ENCODE measurements at places on chromosomes 7 and 10.

DNA sequence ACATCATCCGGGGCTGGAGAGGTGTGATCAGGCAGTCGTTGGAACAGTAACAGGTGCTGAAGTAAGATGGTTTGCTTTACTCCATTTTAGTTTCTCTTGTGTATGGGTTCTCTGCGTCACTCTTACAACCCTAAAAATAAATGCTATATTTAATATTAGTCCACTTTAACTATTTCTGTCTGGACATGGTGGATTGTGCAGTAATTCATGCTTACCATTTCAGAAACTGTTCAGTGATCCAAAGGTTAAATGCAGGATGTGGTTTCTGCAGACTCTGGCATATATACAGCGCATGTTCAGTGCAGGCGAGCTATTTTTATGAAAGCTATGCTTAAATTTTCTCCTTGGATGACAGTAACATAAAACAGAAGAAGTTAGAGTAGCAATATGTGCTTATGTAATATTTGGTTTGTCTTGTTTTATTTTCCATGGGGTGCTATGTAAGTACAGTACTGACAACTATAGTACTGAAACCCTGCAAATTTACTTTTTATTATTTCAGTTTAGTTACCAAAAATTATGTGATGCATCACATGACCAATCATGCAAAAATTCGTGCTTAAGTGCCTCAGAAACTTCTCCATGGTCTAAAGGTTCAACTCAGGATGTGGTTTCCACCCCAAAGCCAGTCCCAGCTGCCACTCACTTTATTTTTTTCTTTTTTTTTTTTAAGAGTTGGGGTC, 46.6 kb upstream of the GRID1 start:
- no peaks in the 10 kb centered on the region for H3K36me3 ChIP-seq
- DNase-seq = no peak
- no peaks in the 10 kb centered on the region for H3K27me3 ChIP-seq
- H3K4me1 ChIP-seq = peaks cover 10% of the 10 kb centered on the region

- H3K4me3 ChIP-seq = no peak overlapping the region
- H3K27ac ChIP-seq = no peak overlapping the region
- H3K4me1 ChIP-seq = no peaks in the 10 kb centered on the region
- peaks cover 1% of the 10 kb centered on the region for H3K36me3 ChIP-seq
- no peak for DNase-seq
- H3K27me3 ChIP-seq = no peaks in the 10 kb centered on the region
Measured at GRCh38 chr10:42574336-42574735, 64.0 kb downstream of the ZNF33B start.

DNA sequence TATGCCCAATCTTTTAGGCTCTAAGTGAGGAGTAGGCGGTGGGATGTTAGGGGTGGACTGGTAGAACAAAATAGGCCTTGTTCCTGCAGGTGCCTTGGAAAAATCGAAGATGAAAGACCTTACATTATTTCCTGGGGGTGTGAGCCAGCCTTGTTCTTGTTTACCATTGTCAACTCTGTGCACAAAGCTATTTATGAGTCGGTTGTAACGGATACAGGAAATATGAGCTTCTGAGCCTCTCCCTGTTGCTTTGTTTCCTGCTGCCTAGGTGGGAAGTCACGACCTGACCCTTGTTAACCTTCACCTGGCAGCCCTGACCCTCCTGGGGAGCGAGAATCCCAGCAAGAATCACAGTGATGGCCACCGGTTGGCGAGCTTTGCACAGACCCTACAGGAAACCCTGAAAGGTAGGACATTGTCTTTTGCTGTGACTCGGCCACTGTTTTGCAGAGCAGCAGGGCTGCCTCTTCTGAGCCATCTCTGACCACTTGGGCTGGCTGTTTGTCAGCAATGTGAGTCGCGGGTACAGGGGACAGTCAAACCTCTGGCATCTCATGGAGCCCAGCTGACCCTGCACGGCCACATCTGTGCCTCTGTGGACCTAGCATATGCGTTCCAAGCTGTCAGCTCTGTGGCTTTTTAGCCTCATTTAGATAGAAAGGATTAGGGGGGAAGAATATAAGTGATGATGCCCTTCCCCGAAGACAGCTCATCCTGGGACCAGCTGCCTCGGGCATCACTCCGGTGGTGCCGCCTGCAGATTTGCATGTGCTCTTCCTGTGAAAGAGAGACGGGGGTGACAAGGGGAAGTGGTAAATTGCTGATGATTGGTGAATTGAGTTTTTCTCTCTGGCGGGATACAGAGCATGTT, 102.1 kb upstream of the ANLN start:
- H3K4me3 ChIP-seq = no peak overlapping the region
- no peak for DNase-seq

- H3K27ac ChIP-seq = no peak overlapping the region
- no peaks in the 10 kb centered on the region for H3K36me3 ChIP-seq
- H3K4me1 ChIP-seq = no peaks in the 10 kb centered on the region
Measured at GRCh38 chr7:119900996-119901672, 371.8 kb upstream of the KCND2 start.

DNA sequence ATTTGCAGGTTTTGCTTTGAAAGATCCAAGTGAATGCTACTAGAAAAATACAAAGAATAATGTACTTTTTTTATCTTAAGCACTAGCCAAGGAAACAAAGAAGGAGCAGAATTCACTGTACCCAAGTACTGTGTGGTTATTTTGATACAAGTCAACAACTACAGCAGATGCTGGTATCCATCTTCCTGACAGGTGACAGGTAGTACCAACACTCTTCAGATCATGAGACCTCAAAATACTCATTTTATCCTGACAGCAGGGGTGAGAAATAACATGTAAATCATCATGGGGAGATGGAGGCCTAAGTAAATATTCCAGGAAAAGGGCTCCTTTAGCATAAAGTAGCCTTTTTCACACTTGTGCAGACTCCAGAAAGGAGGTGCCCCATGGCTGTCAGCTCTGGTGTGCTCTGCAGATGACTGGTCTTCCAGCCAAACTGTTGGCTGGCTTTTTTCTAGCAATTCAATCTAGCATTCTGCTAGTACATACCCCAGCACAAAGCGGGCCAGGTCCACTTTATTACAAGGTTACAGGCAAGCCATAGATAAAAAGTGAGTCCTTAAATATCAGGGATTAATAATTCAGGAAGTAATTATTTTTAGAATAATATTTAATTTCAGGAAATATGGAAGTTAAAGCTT, 90.4 kb downstream of the PDE1C start:
- H3K4me3 ChIP-seq = no peak overlapping the region
- no peak overlapping the region for H3K27ac ChIP-seq
- H3K4me1 ChIP-seq = no peaks in the 10 kb centered on the region
- H3K27me3 ChIP-seq = no peaks in the 10 kb centered on the region

GRCh38 chr7:91156316-91157185, 107.7 kb upstream of the FZD1 start:
- H3K36me3 ChIP-seq = no peaks in the 10 kb centered on the region
- no peak overlapping the region for H3K4me3 ChIP-seq
- no peaks in the 10 kb centered on the region for H3K4me1 ChIP-seq
- no peaks in the 10 kb centered on the region for H3K27me3 ChIP-seq

GRCh38 chr7:151844071-151844824, 32.7 kb downstream of the PRKAG2 start:
- H3K36me3 ChIP-seq = no peaks in the 10 kb centered on the region
- no peaks in the 10 kb centered on the region for H3K27me3 ChIP-seq
- no peak for DNase-seq
- H3K27ac ChIP-seq = no peak overlapping the region
- no peaks in the 10 kb centered on the region for H3K4me1 ChIP-seq

GRCh38 chr7:7221599-7222038, 39.3 kb downstream of the C1GALT1 start:
- no peaks in the 10 kb centered on the region for H3K36me3 ChIP-seq
- 0 out of 2 replicates have a peak overlapping the region, but pooled peaks have one; percentile 29 for H3K27ac ChIP-seq
- no peak for DNase-seq
- H3K4me1 ChIP-seq = peaks cover 28% of the 10 kb centered on the region
- no peak overlapping the region for H3K4me3 ChIP-seq

- H3K27ac ChIP-seq = no peak overlapping the region
- no peak overlapping the region for H3K4me3 ChIP-seq
- H3K27me3 ChIP-seq = no peaks in the 10 kb centered on the region
- H3K36me3 ChIP-seq = no peaks in the 10 kb centered on the region
- DNase-seq = no peak
Measured at GRCh38 chr7:135321556-135321955, 87.9 kb downstream of the STRA8 start.

DNA sequence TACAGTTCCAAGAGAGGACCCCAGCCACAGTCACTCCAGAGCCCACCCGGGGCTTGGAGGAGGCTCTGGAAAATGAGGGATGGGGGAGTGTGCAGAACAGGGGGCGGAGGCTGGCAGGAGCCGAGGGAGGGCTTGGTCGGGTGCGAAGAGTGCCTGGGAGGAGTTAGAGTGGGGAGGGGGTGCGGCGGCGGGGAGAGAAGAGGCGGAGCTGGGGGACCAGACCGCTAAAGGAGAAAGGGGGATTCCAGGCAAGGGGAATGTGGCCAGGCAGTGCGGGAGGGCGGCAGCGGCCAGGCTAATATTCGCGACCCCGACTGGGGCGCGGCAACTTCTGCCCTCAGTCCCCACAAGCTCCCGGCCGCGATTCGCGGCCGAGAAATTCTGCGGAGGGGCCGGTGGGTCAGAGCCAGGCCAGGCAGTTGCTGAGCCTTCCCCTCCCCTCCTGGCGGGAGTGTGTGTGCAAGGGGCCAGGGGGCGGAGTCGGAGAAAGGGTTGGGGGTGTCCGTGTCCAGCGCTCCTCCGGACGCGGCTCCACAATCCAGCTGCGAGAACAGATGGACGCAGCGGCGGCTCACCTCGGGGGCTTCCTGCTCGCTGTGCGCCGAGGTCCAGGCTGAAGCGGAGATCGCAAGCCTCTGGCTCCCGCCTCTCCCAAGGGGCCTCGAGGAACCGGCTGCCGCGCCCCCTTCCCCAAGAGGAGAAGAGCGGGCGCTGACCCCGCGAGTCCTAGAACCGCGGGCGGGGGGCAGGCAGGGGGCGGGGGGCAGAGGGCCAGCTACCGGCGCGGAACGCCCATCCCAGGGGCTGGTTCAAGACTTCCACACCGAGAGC, 612 bp upstream of the SLC18A3 start:
- no peaks in the 10 kb centered on the region for H3K36me3 ChIP-seq
- peak overlapping the region; percentile 79 for H3K4me3 ChIP-seq
- no peak overlapping the region for H3K27ac ChIP-seq
- DNase-seq = peak; percentile 83
- H3K27me3 ChIP-seq = peaks cover 99% of the 10 kb centered on the region

DNA sequence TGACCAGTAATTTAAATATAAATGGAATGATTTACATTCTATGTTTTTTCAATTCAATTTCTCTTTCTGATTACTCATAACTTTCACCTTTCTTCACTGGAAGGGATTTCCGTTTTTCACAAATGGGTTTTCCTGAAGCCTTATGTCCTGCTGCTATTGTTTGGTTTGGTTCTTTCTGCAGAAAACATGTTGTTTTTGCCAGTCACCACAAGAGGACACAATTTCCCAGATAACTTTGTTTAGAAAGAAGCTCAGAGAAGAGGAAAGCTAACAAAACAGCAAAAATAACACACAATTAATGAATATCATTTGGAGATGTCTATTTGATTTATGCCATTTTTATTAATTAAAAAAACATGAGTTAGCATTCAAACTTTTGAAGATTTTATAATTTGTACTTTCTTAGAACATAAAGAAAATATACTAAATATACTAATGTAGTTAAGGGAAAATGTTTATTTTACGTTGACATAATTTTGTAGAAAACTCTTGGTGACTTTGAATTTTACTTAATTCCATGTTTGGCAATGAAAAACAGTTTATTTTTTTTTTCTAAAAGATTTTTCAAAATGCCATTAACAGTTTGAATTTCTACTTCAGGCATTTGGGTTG, 4.6 kb upstream of the TWIST1 start:
- peak; percentile 75 for DNase-seq
- H3K27me3 ChIP-seq = peaks cover 59% of the 10 kb centered on the region
- no peaks in the 10 kb centered on the region for H3K36me3 ChIP-seq
- H3K4me1 ChIP-seq = peaks cover 44% of the 10 kb centered on the region
- H3K4me3 ChIP-seq = no peak overlapping the region
- no peak overlapping the region for H3K27ac ChIP-seq

DNA sequence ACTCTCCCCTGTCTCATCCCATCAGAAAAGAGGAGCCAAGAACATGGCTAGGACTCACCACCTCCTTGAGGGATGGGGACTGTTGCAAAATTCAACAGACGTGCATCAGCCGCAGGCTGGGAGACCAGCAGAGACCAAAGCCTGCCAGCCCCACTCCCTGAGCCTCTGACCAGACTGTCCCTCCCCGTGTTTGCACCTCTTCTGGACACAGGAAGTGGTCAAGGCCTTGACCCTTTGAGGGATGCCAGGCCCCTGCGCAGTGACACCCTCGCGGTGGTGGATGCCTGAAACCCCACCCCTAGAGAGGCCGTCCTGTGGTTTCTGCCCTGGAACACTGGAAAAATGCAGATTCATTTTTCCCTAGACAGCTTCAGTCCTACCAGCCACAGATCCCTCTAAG, 128.4 kb upstream of the TCF7L2 start:
- no peaks in the 10 kb centered on the region for H3K36me3 ChIP-seq
- peaks cover 16% of the 10 kb centered on the region for H3K4me1 ChIP-seq
- no peak overlapping the region for H3K27ac ChIP-seq
- no peak for DNase-seq
- H3K27me3 ChIP-seq = no peaks in the 10 kb centered on the region

- no peak for DNase-seq
- no peaks in the 10 kb centered on the region for H3K27me3 ChIP-seq
- no peak overlapping the region for H3K27ac ChIP-seq
- no peak overlapping the region for H3K4me3 ChIP-seq
- H3K36me3 ChIP-seq = no peaks in the 10 kb centered on the region
Measured at GRCh38 chr7:44267719-44268421, 57.5 kb downstream of the CAMK2B start.

DNA sequence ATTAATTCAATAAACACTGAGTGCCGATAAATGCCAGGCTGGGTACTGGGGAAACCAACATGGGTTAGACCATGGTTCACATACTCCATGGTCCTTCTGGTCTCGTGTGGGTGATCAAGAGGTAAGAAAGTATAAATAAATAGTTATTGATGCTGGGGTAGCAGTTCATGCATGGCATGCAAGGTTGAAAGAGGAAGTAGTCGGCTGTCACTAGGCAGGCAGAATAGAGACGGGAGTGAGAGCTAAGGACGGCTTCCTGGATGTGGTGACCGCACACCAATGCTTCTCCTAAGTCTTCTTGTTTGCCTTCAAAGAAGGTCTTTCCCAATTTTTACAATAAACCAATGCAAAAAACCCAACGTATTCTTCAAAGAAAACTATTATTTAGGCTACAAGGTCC, 208.6 kb downstream of the ADAM12 start:
- no peaks in the 10 kb centered on the region for H3K36me3 ChIP-seq
- H3K27ac ChIP-seq = no peak overlapping the region
- peaks cover 32% of the 10 kb centered on the region for H3K4me1 ChIP-seq

DNA sequence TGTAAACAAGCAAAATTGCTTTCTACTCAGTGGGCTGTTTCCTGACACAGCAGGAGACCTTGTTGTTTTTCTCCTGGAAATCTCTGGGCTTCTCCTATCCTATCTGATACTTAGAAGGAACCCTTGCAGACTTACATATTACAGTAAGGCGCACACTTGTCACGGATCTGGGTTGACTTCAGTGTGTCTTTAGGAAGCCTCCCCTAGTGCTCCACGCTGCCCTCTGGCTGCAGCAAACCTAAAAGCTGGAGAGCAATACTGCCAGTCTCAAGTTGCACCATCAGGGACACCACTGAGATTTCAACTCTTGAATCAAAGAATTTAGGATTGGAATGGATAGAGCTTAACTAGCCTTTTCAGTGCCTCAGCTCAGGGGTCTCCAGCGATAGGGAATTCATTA, 495.3 kb downstream of the LRMDA start:
- no peak overlapping the region for H3K4me3 ChIP-seq
- no peaks in the 10 kb centered on the region for H3K36me3 ChIP-seq
- H3K27ac ChIP-seq = no peak overlapping the region
- no peaks in the 10 kb centered on the region for H3K4me1 ChIP-seq
- peak; percentile 14 for DNase-seq

- DNase-seq = no peak
- no peaks in the 10 kb centered on the region for H3K27me3 ChIP-seq
- peaks cover 25% of the 10 kb centered on the region for H3K4me1 ChIP-seq
- no peaks in the 10 kb centered on the region for H3K36me3 ChIP-seq
- H3K27ac ChIP-seq = no peak overlapping the region
Measured at GRCh38 chr7:66301249-66301648, 96.1 kb downstream of the TPST1 start.
